ENCODE measurements at places on chromosomes 1 and 21. TPM values are rescaled to one million over a fixed set of nuclear protein-coding genes. Genes with fewer than 3 reads are reported as not detected.

DAP3 gene
- total RNA-seq = 39.3 TPM

GSTM5 gene
- 13.4 TPM for total RNA-seq

TTC34 gene
- 0.17 TPM for total RNA-seq

DCDC2B gene
- not detected for total RNA-seq

ARHGAP29 gene
- total RNA-seq = 11.6 TPM

AVPR1B gene
- total RNA-seq = not detected

GREM2 gene
- 0.63 TPM for total RNA-seq

F3 gene
- 2.2 TPM for total RNA-seq

OR6N1 gene
- not detected for total RNA-seq

ZFP69B gene
- total RNA-seq = 2.0 TPM

ZRANB2 gene
- total RNA-seq = 36.9 TPM

KCNK2 gene
- 3.8 TPM for total RNA-seq

SH2D2A gene
- total RNA-seq = not detected

CLEC20A gene
- total RNA-seq = not detected

USH2A gene
- not detected for total RNA-seq

CR2 gene
- not detected for total RNA-seq

PIGV gene
- 14.7 TPM for total RNA-seq

SLFNL1 gene
- 0.60 TPM for total RNA-seq

CD5L gene
- total RNA-seq = not detected

CFAP410 gene
- 11.3 TPM for total RNA-seq

CDC20 gene
- 1.2 TPM for total RNA-seq

CRB1 gene
- 0.47 TPM for total RNA-seq

NPPB gene
- total RNA-seq = not detected

LDLRAD2 gene
- 0.16 TPM for total RNA-seq

KIF17 gene
- total RNA-seq = 0.32 TPM

CCDC190 gene
- total RNA-seq = 0.26 TPM

ZNF326 gene
- 5.3 TPM for total RNA-seq

RGS16 gene
- 1.1 TPM for total RNA-seq

MYOM3 gene
- not detected for total RNA-seq

ANGEL2 gene
- 46.3 TPM for total RNA-seq

VANGL2 gene
- under 0.01 TPM for total RNA-seq

TBX19 gene
- 0.63 TPM for total RNA-seq

DNASE2B gene
- 0.09 TPM for total RNA-seq

VSIG8 gene
- under 0.01 TPM for total RNA-seq

B3GALT2 gene
- 0.32 TPM for total RNA-seq

ZNF683 gene
- not detected for total RNA-seq

OLFML2B gene
- total RNA-seq = 5.5 TPM

RGS7 gene
- total RNA-seq = under 0.01 TPM

FCGR2B gene
- not detected for total RNA-seq

GGPS1 gene
- 27.0 TPM for total RNA-seq

RHD gene
- total RNA-seq = not detected

HEATR1 gene
- 12.5 TPM for total RNA-seq

SPRR1A gene
- total RNA-seq = not detected

DENND2D gene
- total RNA-seq = 8.9 TPM

KIF26B gene
- total RNA-seq = 1.3 TPM

PHTF1 gene
- 17.2 TPM for total RNA-seq

OR2M3 gene
- total RNA-seq = not detected

TMEM125 gene
- total RNA-seq = not detected

TGFB2 gene
- total RNA-seq = 14.3 TPM

FALEC gene
- total RNA-seq = 1.6 TPM

TNFRSF25 gene
- 4.3 TPM for total RNA-seq

TAS1R1 gene
- total RNA-seq = 0.17 TPM

WNT3A gene
- total RNA-seq = not detected

ARMH1 gene
- total RNA-seq = 2.6 TPM

ZNF684 gene
- 4.1 TPM for total RNA-seq
